Activated CD4-positive, CD25-positive, alpha-beta regulatory T cell treated with anti-CD3 and anti-CD28 coated beads, Interleukin-2, amount 50 U/mL, for 72 hours (primary cell): ENCODE measurements at places on chromosomes 11 and 22.

DNA sequence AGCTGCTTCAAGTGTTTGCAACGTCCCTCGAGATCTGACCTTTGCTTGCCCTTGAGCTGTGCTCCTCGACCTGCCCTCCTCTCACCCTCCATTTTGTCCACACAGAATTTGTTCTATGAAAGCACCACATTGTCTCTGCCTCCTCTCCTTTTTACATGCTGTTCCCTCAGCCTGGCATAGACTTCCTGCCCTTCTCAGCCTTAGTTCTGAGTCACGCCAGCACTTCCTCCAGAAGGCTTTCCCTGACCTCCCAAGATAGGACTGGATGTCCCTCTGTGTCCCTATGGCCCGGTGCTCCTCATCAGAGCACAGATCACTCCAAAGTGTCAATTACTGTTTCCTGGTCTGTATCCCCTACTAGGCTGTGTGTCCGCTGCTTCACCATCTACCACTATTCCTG is 16.2 kb downstream of the JHY start:
- DNase-seq, result no peak

DNA sequence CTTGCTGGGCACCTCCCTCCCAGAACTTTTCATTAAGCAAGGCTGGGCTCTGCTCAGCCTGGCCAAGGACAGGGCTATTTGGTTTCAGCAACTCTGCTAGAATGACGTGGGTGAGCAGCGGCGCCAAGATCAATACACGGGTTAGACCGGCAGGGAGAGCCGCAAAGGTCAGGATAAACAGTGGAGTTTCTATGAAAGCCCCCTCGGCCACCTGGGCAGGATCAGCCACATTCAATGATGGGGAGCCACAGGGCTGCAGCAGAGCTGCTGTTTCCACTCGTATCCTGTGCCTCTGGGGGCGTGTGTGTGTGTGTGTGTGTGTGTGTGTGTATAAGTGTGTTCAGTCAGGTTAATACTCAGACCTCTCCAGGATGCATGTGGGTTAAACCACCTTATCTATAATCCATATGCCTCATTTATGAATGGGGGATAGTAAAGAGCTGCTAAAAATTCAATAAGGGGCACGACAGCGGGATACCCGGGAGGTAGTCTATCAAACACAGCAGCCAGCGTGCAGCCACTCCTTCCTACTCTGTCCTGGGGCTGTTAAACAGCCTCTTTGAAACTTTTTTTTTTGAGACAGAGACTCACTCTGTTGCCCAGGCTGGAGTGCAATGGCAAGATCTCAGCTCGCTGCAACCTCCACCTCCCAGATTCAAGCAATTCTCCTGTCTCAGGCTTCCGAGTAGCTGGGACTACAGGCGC is 34.8 kb downstream of the MYH9 start:
- no peak for DNase-seq

DNA sequence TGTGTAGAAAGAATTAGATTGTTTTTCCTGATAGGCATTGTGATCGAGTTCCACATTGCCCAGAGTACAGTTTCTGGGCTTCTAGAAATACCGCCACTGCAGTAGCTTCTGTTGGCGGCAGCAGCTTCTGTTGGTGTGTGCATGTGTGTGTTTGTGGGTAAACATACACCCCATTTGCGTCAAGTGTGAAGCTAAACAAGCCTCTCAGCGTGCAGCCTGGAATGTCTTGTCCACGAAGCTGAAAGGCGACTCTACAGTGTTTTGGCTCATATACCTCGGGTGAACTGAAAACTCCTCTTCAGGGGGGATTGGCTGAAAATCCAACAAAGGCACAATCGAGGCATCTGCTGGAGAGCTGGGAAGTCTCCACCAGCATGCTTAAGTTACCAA is 112.0 kb upstream of the E2F8 start:
- DNase-seq, result no peak

- no peak for DNase-seq
Measured at GRCh38 chr11:76839311-76839710, 21.4 kb upstream of the ACER3 start.

DNA sequence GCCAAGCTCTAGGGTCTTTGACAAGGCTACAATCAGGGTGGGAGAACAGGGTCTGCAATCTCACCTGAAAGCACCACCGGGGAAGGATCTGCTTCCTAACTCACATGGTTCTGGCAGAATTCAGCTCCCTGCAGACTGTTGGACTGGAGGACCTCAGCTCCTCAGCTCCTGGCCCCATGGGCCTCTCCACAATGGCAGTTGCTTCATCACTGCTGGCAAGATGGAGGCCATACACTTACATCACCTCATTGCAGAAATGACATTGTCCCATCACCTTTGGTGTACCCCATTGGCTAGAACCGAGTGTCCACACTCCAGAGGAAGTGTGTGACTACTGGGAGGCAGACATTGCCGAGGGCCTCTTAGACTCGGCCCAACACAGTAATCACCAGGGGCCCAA is 20.9 kb upstream of the MPPED1 start:
- no peak for DNase-seq

DNA sequence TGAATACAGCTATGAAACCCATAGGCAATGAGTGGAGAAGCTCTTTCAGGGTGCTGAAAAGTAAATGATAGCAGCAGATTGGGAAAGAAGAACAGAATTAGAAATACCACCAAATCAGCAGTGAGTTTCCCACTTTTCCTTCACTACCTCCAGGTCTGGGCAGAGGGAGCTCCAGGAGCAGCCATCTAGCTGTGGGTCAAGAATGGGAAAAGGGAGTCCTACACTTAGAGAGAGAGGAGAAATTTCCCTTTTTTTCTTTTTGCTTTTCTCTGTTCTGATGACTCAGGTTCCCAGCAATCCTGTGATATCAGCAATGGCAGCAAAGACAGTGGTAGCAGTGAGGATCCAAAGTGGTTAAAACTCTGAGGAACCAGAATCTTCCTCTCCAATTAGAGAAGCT is 263.9 kb downstream of the NXPE2 start:
- DNase-seq, result no peak

GRCh38 chr11:77665240-77665965 is 27.8 kb upstream of the CLNS1A start:
- no peak for DNase-seq

- DNase-seq, result peak; percentile 2
Measured at GRCh38 chr11:8258289-8258688, 5.4 kb downstream of the LMO1 start.
